ENCODE measurements at places on chromosomes 5 and 9. TPM values are rescaled to one million over a fixed set of nuclear protein-coding genes. Genes with fewer than 3 reads are reported as not detected.

GRCh38 chr5:43461066-43461465, 22.6 kb downstream of the TMEM267 start:
- H3K36me3 ChIP-seq: no peaks in the 10 kb centered on the region
- H3K4me3 ChIP-seq: no peak overlapping the region
- H3K27me3 ChIP-seq: no peaks in the 10 kb centered on the region
- H3K27ac ChIP-seq: no peak overlapping the region
- no peaks in the 10 kb centered on the region for H3K4me1 ChIP-seq
- no peak for DNase-seq

DNA sequence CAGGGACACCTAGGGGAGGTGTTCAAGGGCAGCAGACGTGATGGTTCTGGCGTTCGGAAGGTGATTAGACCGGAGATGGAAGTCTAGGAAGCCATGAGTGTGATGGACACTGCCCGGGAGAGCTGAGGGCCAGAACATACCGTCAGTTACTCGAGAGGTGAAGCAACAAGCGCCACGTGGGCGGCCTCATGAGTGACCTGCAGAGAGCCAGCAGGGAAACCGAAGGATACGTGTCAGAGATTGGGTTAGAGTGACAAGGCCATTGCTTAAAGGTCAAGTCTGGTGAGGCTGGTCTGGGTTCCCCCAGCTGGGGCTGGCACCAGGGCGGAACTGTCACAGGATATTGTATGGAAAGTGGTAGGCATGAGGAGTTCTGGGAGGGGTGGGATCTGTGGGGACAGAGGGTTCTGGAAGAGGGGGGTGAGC, 60.0 kb downstream of the C9orf50 start:
- H3K27ac ChIP-seq: no peak overlapping the region
- H3K4me3 ChIP-seq: no peak overlapping the region
- no peaks in the 10 kb centered on the region for H3K27me3 ChIP-seq
- DNase-seq: no peak
- no peaks in the 10 kb centered on the region for H3K4me1 ChIP-seq

DNA sequence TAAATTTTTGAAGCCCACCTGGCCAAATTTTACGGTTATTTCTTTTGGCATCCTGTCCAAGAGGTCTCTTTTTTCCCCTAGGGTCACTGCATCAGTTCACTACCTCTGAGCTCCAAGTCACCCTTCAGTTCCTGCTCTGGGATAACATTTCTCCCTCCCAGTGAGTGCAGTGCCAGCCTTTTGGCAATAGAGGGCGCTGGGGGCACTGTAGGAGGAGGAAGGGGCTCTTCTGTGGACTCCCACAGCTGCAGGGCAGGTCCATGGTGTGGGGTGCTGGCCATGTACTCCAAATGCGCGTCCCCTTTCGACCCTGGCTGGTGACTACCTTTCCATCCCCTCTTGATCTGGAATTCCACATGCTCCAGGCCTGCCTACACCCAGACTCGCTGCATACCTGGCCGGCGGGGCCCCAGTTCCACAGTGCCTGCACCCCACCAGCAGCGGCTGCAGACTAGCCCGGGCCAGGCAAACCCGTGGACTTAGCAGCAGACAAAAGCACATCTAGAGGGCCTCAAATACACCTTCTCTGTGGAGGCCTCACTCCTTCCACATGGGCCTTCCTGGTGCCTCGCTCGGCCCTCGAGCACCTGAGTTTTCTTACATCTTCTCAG, 20.3 kb upstream of the NINJ1 start:
- DNase-seq: no peak
- H3K27me3 ChIP-seq: no peaks in the 10 kb centered on the region
- no peaks in the 10 kb centered on the region for H3K4me1 ChIP-seq
- no peak overlapping the region for H3K27ac ChIP-seq
- H3K4me3 ChIP-seq: no peak overlapping the region

GRCh38 chr5:138337685-138338410, at the start of gene FAM53C:
TSS of gene FAM53C (plus strand) at chr5:138338266. CDS start at chr5:138341336, 3,070 bp downstream.
- peak within 1 kb of the TSS; percentile 100 for H3K27ac ChIP-seq
- H3K27me3 ChIP-seq: no peaks in the 10 kb centered on the region
- DNase-seq: peak; percentile 92
- no peaks in the 10 kb centered on the region for H3K4me1 ChIP-seq
- H3K4me3 ChIP-seq: peak within 1 kb of the TSS; percentile 99

DNA sequence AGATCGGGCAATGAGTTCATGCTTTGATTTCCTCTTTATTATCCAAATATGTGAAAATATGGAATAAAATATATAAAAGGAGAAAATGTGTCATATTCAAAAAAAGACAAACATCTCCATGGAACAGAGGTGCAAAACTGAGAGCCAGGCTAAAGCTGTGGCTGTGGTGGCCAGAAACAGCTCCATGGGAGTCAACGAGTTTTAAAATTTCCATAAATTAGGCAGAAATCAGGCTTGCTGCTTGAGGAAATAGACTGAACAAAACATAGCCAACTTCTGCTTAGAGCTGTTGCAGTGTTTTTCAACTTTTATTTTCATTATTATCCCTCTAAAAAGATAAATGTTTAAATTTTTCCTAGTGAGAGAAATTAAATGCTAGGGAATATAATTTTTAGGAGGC, 110.8 kb upstream of the SLC30A5 start:
- H3K36me3 ChIP-seq: no peaks in the 10 kb centered on the region
- H3K27ac ChIP-seq: no peak overlapping the region
- no peaks in the 10 kb centered on the region for H3K27me3 ChIP-seq
- H3K4me1 ChIP-seq: no peaks in the 10 kb centered on the region

GRCh38 chr5:10856071-10856470, 95.0 kb upstream of the DAP start:
- peaks cover 6% of the 10 kb centered on the region for H3K4me1 ChIP-seq
- no peaks in the 10 kb centered on the region for H3K36me3 ChIP-seq
- no peaks in the 10 kb centered on the region for H3K27me3 ChIP-seq

DNA sequence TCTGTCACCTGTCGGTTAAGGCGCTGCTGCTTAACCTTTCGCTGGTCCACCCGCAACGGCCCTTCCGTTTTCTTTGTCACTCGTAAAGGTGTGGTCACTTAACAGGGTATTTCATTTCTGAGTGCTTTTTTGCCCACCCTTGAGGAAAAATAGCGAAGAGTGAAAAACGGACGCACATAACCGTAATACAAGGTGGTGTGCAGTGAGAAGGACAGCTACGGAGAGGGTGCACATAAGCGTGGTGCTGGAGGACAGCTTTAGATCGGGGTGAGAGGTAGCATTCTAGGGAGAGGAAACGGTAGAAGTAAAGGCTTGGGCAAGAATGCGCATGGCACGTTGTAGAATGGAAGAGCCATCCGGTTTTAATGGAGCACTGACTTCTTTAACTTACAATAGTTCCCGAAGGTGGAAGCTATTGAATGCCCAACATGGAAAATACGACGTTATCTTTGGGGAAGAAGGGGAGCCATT, 761 bp downstream of the CCT5 start:
- H3K27me3 ChIP-seq: no peaks in the 10 kb centered on the region
- peaks cover 9% of the 10 kb centered on the region for H3K4me1 ChIP-seq
- peaks cover 3% of the 10 kb centered on the region for H3K36me3 ChIP-seq
- peak; percentile 39 for DNase-seq

Gene PRR16
- polyA plus RNA-seq: 44.6 TPM

Gene CLPTM1L
- 89.3 TPM for polyA plus RNA-seq

Gene PCDHGA6
- 3.9 TPM for polyA plus RNA-seq

Gene CRHBP
- polyA plus RNA-seq: 0.18 TPM

Gene C9
- polyA plus RNA-seq: not detected

Measured in fibroblast of lung (primary cell).